Central memory CD4-positive, alpha-beta T cell (primary cell): ENCODE measurements at places on chromosomes 7 and 10.

- no peak for DNase-seq
These were observed 31.6 kb upstream of the YAE1 start for GRCh38 chr7:39534599-39534998.

- DNase-seq = no peak
These were observed 566 bp downstream of the ZNF789 start for GRCh38 chr7:99473315-99473596.

DNA sequence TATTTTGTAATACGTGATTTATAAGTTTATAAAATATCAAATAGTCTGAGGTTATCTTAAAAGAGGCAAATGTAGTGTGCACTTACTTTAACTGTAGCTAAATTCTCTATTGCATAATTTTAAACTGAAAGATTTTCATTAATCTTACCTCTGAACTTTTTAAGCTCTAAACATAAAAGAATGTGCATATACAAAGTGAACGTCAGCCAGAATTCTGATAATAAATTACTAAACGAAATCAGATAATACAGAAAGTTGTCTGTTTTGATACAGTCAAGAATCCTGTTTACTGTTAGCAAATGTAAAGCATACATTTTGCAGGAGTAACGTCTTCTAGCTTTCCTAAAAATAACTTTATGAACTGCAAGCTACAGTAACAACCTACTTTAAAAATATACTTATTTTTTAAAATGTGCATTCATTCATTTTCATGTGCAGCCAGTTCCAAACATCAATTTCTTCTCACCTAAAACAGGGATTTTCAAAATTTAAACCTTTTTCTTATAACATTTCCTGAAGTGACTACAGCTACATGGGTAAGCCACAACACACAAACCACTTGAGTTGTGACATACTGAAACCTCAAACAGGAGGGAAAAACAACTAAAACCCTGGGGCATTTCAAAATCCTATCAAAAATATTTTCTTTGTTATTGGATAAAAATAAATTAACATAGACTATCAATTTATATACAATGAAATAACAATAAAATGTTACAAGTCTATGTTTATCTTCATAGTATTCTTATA lies 92.7 kb downstream of the RNLS start:
- DNase-seq = no peak

DNA sequence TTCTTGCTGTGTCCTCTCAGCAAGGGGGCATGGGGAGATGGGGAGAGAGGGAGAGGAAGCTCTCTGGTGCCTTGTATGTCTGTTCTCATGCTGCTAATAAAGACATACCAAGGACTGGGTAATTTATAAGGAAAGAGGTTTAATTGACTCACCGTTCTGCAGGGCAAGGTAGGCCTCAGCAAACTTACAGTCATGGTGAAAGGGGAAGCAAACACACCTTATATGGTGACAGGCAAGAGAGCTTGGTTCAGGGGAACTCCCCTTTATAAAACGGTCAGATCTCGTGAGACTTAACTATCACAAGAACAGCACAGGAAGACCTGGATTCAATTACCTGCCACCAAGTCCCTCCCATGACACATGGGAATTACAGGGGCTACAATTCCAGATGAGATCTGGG lies 464.7 kb upstream of the CELF2 start:
- DNase-seq = no peak

DNA sequence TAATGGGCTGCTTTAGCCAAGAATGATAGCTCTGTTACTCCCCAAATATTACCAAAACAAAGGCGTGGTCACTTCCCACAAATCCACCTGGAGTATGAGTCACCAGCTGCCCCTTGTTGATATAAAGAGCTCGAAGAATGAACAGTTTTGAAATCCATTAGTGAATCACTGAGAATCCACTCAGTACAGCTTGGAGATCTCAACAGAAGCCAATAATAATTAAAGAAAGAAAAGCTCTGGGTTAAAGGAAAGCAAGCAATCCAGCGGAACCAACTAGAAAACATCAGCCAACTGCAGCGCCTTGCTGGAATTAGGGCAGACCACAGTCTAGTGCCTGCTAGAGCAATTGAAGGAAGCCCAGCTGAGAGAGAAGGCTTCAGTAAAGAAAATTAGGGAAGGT lies 576.0 kb upstream of the C7orf33 start:
- no peak for DNase-seq

DNA sequence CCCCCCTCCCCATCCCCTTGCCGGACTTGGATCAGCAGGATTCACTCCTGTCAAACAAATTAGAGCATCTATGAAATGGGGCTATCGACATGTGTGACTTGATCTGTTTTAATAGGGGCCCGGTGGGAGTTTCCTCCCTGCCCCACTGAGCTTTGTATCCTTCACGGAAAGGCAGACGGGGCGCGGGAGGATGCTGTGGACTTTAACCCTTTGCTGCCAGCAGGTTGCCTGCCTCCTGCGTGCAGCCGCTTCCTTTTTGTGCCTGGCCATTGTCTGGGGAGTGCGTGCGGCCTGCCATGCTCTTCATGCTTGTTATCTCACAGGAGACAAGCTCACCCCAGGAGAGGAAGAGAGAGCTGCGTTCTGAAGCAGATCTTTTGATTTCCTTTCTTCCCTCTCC lies 512.8 kb upstream of the GALNT17 start:
- no peak for DNase-seq

DNA sequence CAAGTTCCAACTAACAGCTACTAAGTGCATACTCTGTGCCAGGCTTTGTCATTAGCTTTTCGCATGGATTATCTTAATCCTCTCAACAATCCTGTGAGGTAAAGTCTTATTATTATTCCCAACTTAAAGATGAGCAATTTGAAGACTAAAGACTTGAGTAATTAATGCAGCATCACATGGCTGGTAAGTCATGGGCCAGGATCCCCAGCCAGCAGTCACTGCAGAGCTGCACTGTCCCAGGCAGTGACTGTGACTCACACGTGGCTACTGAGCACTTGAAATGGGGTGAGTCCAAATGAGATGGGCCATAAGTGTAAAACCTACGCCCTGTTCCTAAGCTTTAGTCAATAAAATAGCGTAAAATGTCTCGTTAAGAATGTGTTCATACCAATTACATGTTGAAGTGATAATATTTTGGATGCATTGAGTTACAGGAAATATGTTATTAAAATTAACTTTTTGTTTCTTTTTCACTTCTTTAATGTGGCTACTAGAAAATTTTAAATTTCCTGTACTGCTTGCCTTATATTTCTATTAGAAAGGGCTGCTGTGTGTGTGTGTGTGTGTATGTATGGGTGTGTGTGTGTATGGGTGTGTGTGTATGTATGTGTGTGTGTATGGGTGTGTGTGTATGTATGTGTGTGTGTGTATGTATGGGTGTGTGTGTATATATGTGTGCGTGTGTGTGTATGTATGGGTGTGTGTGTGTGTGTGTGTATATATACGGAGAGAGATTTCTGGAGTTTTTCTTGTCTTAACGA lies 756.3 kb downstream of the AUTS2 start:
- DNase-seq = peak; percentile 12

- no peak for DNase-seq
These were observed 57.8 kb downstream of the ZRANB1 start for GRCh38 chr10:124999433-125000365.

GRCh38 chr7:117172283-117172682 lies 150.6 kb downstream of the WNT2 start:
- no peak for DNase-seq

- peak; percentile 50 for DNase-seq
These were observed 1.8 kb downstream of the SNCG start for GRCh38 chr10:86960003-86960862.

DNA sequence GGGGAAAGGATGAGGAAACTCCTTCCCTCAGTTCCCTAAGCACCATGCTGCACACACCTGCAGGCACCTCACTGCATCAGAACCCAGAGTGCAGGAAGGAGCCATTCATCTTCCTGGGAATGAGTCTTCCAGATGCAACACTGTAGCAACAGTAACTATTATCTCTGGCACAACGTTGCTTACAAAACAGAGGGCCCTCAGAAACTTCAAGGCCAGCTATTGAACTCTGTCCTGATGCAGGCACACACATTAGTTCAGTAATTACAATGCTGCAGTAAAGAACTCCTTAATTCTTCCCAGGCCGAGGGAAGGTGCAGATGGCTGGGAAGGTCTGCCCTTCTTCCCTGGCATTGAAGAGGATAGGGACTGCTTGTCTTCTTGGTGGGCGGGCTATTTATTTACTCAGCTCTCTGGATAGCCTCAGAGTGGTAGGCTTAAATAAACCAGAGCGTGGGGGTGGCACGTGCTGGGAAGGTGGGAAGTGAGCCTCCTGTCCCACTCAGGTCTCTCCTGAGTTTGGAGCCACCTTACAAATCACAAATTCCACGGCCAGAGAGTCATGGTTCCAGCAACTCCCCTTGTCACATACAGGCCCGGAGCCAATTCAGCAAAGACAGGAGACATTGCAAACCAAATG lies 125.1 kb upstream of the JCAD start:
- DNase-seq = no peak

GRCh38 chr7:341841-342638 lies 52.1 kb downstream of the FOXL3 start:
- no peak for DNase-seq

DNA sequence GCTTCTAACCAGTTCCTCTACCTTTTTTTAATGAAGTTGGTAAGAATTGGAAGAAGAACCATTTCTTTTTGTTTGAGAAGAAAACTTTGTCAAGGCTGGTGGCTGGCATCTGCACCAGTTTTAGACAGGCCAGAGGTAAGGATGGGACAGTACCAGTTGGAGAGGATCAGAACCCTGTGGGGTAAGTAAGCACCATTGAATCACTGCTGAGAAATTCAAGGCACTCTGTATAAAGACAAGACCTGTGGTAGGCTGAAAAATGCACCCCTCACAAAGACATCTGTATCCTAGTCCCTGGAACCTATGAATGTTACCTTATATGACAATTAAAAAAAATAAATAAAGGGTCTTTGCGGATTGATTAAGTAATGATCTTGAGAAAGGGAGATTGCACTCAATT lies 166.7 kb upstream of the NRP1 start:
- DNase-seq = no peak

DNA sequence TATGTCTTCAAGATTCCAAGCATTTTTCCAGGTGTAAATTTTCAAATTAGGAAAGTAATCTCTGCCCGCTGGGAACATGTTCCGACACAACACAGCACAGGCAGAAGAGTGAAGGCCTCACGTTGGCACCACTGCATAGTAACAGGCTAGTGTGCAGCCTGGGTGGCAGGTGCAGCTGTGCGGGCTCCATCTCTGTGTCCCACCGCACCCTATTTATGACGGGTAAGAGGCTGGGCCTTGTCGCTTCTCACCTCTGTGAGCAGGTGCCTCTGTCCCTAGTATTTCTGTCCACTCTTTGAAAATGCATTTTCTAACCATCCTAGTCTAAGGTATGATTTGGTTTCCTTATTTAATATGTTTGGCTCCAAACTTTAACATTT lies 24.1 kb downstream of the VIPR2 start:
- DNase-seq = no peak

DNA sequence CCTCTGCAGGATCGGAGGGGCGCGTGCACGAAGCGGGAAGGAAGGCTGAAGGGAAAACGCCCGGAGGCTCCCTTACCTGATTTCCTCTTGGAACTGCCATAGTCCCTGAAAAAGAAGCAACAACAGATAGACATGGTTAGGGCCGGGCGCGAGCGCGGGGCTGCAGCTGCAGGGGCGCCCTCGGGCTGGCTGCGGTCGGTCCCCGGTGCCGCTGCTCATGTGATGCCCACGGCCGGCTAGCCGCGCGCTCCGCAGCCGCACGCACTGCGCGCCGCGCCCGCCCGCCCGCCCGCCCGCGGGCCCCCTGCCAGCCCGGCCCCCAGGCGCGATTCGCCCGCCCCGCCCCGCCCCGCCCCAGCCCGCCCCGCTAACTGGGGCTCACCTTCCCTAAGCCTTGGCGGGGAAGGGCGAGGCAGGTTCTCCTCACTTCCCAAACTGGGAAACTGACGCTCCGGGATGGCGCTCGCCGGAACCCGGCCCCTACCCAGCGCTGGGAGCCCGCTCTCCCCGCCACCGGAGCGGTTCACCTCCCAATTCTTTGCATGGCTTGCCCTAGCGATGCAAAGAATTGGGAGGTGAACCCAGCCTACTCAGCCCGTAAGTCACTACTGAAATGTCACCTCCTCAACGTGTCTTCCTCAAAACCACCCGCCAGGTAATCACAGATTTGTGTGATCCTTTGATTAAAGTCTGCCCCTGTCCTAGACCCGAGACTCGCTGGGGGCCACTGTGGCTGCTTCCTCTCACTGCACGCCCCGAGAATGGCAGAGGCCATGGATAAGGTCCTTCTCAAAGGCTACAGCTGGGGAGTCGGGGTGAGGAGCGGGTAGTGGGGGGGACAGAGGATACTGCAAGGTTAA lies 162.2 kb downstream of the SH3PXD2A start:
- DNase-seq = peak; percentile 33
